ENCODE measurements at places on chromosomes 5 and 9.

GRCh38 chr9:81776390-81776789 lies 87.0 kb upstream of the TLE1 start:
- DNase-seq, result no peak

GRCh38 chr9:136249877-136250559 lies 4.4 kb upstream of the QSOX2 start:
- no peak for DNase-seq

- no peak for DNase-seq
Observed at GRCh38 chr9:3516667-3517330, 9.0 kb downstream of the RFX3 start.

DNA sequence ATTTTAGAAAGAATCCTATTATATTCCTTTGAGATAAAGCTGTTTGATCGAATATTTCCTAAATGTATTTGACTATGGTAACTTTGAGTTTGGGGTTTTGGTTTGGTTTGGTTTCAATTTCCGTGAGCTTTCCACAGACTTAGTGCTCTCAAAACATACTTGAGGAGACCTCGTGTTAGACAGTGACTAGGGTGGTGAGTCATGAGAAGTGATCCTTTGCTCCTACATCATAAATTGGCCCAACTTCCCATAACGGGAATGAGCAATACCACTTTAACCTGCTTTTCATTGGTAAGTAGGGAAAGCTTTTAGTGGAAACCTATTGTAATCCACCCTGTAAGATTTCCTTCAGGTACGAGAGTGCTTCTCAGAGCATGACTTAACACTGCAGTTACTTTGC lies 3.8 kb upstream of the RASEF start:
- DNase-seq, result no peak

GRCh38 chr5:163988566-163988965 lies 483.1 kb downstream of the MAT2B start:
- DNase-seq, result no peak

GRCh38 chr5:15286650-15287049 lies 213.3 kb upstream of the FBXL7 start:
- no peak for DNase-seq

Measured in GM12878 (cell line).